T-helper 1 cell (primary cell): ENCODE measurements at places on chromosomes 5 and 9.

DNA sequence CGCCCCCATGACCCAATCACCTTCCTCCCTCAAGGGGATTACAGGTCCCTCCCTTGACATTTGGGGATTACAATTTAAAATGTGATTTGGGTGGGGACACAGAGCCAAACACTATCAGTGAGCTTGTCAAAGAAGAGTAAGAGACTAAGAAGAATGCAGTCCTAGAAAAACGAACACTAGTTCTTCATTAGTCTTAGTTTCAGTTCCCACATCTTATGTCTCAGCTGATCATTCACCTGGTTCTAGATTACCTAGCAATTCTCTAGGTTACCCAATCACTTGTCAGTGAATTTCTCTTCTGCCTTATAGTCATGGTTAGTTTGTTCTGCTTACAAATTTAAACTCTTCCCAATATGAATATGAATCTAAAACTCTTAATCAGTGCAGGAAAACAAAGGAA, 251.5 kb downstream of the COX7C start:
- DNase-seq = no peak

- no peak for DNase-seq
Measured at GRCh38 chr9:134064711-134065110, 3.1 kb downstream of the BRD3 start.

- DNase-seq = no peak
Measured at GRCh38 chr5:52077941-52078815, 694.9 kb downstream of the ISL1 start.

- DNase-seq = no peak
Measured at GRCh38 chr5:175686396-175686795, 28.5 kb downstream of the HRH2 start.

DNA sequence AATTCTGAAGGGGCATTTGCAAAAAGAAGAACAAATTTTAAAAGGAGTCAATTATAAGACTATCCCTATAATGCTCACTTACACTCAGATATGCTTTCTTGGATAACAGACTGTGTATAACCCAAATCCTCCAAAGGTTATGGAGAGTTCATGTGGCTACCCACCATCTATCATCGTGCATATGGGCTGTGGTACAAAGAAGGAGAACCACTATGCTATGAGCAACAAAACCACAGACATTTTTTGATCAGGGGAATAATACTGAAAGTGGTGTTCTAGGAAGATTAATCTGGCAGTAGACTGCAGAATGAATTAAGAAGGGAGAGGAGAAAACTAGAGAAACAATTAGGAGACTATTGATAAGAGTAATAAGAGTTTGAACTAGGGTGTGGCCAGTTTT, 16.8 kb downstream of the NR3C1 start:
- no peak for DNase-seq

GRCh38 chr5:97229688-97230285, 46.7 kb upstream of the RIOK2 start:
- no peak for DNase-seq

DNA sequence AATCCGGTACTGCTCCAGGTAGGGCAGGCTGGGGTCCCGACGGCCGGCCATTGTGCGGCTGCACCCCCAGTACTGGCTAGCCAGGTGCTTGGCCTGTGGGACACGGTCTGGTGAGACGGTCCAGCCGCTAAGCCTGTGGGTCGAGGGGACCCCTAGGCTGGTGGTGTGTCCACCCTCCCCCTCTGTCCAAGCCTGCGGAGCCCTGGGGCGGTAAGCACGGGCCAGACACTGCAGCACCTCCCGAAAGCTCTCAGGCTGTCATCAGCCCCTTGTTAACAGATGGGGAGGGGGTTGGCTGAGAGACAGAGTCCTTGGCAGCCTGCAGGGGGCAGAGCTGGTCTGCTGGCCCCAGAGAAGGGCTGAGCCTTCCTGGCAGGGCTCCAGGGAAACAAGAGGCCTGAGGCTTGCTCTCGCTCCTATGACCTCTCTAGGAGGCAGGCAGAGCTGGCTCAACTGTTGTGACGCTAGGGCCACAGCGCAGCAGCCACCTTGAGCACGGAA, 11.8 kb upstream of the MRNIP start:
- no peak for DNase-seq

DNA sequence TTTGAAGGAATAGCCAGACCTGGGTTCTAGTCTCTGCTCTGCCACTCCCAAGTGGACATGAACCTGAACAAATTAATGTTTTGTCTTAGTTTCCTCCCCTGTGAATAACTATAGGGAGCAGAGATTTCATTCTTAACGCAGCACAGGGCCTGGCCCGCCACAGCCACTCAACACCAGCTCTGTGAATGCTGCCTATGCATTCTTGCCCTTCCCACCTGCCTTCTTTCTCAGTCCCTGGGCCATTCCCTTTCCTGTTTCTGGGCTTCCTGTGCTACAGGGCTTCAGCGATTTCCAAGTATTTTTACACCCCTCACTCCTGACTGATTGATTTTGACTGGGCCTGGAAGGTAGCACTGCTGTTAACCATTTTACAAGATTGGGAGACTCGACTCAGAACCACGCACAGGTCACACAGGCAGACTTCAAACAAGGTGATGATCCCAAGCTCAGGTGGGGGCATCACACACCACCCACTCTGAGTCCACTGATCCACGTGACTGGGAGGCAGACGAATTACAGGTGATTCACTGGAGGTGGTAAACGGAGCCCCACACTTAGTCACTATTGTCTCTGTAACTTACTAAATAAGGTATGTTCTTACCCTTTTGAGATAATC, 21.4 kb downstream of the PTPN3 start:
- DNase-seq = no peak

- no peak for DNase-seq
Measured at GRCh38 chr5:160835376-160835775, 16.6 kb downstream of the ATP10B start.

GRCh38 chr9:72984226-72984947, 31.5 kb upstream of the ALDH1A1 start:
- no peak for DNase-seq
